ENCODE measurements at places on chromosomes 1 and 21. TPM values are rescaled to one million over a fixed set of nuclear protein-coding genes. Genes with fewer than 3 reads are reported as not detected.

IRF6 gene
- 5.5 TPM for total RNA-seq

EVI5 gene
- total RNA-seq, result 37.9 TPM

CYP4A11 gene
- not detected for total RNA-seq

SYNJ1 gene
- 14.2 TPM for total RNA-seq

AP4B1 gene
- 15.9 TPM for total RNA-seq

WNT3A gene
- not detected for total RNA-seq

LAD1 gene
- not detected for total RNA-seq

C1orf141 gene
- not detected for total RNA-seq

KISS1 gene
- total RNA-seq, result not detected

FAM3B gene
- total RNA-seq, result not detected
